ENCODE measurements at places on chromosomes 7 and 10.
A peak's percentile ranks its signal among the peaks of the same experiment; 100 is the strongest.

DNA sequence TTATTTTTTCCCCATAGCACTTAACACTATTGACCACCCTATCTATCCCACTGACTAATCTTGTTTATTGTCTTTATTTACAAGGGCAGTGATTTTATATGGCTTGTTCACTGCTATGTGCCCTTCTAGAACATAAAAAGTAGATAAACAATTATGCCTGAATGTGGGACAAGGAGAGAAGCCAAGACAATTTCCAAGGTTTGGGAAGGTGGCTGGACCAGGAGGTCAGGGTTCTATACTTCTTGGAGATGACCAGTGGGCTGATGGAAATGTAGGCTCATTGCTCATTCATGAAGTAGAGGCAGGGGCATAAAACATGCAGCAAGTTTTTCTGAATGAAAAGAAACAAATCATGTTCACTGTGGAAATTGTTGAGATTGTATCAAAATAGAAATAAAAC, 11.5 kb downstream of the IGFBP3 start:
- DNase-seq = no peak

DNA sequence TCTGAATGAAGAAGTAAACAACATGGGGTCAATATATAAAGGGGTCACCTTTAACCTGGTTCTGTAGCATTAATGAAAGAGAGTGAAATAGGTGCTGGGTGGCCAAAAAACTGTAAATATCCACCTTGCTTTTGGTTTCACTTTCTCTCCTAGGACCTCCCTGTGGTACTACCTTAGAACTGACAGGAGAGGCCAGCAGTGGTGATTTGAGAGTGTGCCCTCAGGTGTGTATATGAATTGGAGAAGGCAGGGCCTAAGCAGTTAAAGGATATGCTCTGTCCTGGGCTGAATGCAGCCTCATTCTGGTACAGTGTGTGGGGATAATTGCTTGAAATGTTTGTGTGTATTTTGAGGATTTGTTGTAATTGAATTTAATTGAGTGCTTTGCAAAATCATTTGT, 62.0 kb downstream of the BBS9 start:
- DNase-seq = no peak

- DNase-seq = no peak
These were observed 92.9 kb upstream of the HDAC9 start for GRCh38 chr7:18402488-18403183.

GRCh38 chr7:31796375-31796774, 109.4 kb downstream of the PPP1R17 start:
- DNase-seq = no peak

- DNase-seq = no peak
These were observed 683 bp downstream of the CDC123 start for GRCh38 chr10:12196531-12197211.

DNA sequence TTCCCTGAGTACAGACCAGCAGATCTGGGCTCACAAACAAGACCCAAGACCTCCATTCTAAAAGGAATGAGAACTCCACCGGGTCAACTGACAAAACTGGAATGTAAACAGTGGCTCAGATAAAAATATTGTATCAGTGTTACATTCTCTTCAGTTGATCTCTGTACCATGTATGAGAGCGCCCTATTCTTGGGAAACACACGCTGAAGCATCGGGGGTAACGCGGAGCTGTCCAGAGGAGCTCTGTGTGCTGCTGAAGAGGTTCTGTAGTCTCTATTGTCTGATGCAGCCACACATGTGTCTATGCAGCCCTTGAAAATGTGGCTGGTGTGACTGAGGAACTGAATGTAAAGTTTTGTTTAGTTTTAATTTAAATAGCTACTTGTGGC, 39.7 kb downstream of the HIPK2 start:
- no peak for DNase-seq

DNA sequence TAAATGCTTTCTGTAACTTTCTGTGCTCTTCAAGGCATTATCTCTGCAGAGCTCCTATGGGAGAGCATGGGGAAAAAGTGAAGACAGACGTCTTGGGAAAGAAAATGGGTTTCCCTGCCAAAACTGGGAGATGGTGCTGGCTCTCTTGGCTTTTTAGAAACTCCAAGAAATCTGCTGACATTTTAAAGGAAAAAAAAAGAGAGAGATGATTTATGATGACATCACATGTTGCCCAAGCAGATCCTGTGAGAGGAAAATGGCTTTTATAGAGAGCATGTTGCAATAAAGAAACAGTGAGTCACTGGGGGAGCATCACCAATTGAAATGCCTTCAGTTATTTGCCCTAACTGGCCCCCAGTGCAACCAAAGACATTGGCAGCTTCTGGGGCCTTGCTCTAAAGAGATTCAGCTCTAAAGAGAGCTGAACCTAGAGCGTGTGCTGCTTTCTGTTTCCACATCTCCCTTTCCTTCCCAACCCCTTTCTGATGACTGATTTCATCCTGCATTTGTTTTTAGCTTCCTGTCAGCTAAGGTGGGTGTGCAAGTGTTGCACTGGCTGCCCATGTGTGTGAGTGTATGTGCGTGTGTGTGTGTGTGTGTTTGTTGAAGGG, 37.7 kb downstream of the LRMDA start:
- no peak for DNase-seq

GRCh38 chr10:114284346-114285071, 45.5 kb downstream of the VWA2 start:
- no peak for DNase-seq

DNA sequence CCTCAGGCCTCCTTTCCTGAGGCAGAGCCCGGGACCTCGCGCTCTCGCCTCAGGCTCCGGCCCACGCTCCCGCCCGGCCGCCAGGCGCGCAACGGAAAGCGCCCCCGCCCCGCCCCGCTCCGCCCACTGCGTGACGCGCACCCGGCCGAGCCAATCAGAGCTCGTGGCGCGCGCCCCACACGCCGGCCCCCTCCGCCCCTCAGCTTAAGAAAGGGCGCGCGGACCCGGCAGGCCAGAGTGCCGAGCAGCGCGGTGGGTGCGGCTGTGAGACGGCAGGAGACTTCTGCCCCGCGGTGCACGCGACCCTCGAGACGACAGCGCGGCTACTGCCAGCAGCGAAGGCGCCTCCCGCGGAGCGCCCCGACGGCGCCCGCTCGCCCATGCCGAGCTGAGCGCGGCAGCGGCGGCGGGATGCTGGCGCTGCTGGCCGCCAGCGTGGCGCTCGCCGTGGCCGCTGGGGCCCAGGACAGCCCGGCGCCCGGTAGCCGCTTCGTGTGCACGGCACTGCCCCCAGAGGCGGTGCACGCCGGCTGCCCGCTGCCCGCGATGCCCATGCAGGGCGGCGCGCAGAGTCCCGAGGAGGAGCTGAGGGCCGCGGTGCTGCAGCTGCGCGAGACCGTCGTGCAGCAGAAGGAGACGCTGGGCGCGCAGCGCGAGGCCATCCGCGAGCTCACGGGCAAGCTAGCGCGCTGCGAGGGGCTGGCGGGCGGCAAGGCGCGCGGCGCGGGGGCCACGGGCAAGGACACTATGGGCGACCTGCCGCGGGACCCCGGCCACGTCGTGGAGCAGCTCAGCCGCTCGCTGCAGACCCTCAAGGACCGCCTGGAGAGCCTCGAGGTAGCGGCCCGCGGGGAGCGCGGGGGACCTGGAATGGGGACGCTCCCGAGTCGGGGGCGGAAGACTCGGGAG, at the start of gene NPTX2:
Gene NPTX2 (plus strand): TSS at position 235 of the 909 bp plus-strand sequence. CDS start 177 bp downstream, at position 412.
- no peak for DNase-seq

DNA sequence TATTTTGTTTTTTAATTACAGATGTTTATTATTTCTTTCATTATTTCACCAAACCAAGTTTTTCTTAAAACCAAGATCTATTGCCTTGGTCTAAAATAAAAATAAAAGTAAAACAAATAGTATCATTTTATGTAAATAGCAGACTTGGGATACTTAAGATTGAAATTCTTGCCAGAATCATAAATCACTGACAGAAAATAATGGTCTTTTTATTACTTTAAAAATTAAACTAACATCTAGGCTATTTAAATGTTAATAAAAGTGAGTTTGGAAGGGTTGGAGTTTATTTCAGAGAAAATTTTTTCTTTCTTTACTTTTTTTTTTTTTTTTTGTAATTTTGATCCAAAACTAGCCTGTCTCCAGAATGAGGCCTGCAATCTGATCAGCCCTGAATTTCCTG, 568.0 kb upstream of the IGFBP3 start:
- DNase-seq = no peak

GRCh38 chr10:61052469-61053205, 108.7 kb upstream of the RHOBTB1 start:
- DNase-seq = no peak

GRCh38 chr10:31143331-31143935, 111.8 kb upstream of the ZNF438 start:
- no peak for DNase-seq

DNA sequence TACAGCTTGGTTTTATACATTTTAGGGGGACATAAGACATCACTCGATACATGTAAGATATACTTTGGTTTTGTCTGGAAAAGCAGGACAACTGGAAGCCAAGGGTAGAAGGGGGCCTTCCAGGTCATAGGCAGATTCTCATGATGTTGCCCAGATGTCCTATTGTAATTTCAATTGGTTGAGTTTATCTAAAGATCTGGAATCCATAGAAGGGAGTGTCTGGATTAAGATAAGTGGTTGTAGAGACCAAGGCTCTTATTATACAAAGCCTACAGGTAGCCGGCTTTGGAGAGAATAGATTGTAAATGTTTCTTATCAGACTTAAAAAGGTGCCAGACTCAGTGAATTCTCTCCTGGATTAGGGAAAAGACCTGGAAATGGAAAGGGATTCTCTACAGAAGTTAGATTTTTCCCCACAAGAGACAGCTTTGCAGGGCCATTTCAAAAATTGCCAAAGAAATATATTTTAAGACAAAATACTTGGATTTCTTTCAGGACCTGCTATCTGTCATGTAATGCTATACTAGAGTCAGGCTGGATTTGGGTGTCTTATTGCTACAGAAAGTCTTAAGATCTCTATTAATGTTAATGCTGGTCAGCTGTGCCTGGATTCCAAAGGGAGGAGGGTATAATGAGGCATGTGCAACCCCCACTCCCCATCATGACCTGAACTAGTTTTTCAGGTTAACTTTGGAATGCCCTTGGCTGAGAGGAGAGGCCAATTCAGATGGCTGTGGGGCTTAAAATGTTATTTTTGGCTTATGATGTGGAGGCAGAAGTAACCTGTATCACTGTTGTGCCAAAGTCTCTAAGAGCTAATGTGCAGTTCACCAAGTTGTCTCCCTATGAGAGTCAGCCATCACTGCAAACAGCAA, 511.1 kb upstream of the C7orf33 start:
- DNase-seq = no peak

GRCh38 chr10:104247513-104248146, 7.1 kb upstream of the GSTO1 start:
- no peak for DNase-seq

DNA sequence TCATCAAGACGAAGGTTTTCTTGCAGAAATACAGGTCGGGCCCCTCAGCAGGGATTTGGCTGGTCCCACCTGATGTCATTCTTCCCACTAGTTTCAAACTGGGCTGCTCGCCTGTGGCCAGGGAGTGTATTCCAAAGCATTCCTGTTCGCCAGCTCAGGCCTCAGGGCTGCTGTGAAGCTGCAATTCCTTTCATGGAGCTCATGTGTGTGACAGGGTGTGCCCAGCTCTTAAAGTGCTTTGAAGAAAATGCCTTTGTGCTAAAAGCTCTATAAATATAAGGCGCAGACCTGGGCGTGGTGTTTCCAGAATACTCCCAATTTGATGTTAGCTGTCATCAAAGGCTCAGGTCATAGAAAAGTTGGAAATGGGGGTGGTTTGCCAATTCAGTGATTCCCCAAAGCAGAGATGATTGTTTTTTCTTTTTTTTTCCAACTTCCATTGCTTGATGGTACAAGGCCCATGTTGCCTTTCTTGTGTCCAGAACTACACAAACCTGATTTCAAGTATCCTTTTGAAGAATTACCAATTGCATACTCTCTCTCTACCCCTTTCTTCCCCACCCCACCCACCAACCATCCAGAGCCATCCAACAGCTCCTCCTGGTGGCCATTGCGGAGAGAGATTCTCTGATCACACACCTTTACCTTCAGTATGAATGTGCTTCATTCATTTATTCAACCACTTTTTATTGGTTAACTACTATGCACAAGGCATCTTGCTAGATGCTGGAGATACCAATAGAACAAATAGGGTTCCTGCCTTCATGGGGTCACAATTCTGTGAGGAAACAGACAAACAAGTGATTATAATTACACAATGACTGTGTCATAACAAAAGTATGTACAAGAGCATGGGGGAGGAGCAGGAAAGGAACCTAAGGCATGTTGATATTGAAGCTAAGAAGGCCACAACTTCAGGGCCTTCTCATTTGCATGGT, 297.3 kb upstream of the LYZL1 start:
- DNase-seq = peak; percentile 1

GRCh38 chr7:87330942-87331341, 14.5 kb upstream of the CROT start:
- DNase-seq = no peak

- no peak for DNase-seq
These were observed 62.9 kb downstream of the CELF2 start for GRCh38 chr10:11080564-11080984.

DNA sequence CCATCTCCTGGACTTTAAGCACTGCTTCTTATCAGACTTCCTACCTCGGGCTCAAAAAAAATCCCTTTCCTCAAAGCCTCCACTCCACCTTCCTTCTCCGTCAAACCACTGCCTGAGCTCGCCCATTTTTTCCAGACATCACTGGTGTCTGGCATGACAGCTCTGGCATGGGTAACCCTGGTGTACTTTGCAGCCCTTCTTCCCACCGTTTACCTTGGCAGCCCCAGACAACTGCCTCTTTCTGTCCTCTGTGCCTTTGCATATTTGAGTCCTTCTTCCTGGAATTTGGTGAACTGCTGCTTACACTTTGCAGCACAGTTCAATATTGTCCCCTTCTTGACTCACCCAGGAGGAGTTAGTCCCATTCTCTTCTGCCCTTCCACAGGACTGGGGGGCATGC, 144.6 kb upstream of the TBX20 start:
- no peak for DNase-seq

DNA sequence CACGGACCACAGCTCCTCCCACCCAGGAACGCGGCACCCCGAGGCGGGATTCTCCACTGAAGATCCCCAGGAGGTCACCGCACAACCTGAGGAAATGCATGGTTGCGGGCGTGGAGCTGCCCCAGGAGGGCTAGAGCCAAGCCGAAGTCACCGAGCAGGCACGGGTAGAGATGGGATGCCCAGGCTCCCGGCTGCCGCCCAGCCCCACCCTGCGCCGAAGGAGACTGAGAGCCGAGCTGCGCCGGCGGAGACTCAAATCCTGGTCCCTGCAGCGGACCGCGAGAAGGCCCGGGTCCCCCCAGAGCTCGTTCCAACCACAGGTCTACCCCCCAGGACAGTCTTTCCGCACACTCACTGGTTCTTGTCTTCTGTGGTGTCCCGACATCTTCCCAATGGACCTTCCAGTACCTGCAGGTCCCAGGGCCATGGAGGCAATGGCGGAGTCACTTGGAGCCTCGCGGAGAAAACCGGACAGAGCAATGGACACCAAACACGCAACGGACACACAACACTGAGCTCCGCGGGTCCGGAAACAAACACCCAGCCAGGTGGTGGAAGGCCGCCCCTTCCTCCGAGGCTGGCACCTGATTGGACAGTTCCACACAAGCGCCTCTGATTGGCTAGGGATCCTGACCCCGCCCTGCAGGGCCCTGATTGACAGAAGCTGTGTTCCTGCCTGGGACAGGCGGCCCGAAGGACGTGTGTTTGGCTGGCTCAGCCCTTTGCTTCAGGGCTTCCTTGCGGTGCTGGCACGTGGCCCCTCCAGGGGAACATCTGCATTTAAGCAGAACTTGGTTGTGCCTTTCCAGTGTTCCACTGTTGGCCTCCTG, 331.9 kb upstream of the NUPR2 start:
- no peak for DNase-seq
